Spinal cord (tissue), 10 donors: ENCODE measurements at places on chromosomes 13 and 19.

DNA sequence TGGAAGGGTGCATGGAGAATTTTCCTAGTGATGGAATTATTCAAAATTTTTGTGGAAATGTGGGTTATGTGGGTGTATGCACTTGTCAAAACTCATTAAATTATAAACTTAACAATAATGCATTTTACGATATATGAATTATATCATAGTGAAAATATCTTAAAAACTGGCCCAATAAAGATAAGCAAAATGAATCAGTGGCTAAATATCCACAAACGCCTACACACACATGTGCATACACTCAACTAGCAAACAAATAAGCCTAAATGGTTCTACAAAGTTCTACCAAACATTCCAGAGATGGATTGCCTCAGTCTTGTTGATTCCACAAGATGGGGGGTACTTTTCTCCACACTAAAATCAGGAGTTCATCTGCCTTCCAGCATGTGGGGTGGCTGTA is 349.5 kb downstream of the TSHZ3 start:
- peaks cover 4% of the 10 kb centered on the region for H3K4me1 ChIP-seq
- H3K4me3 ChIP-seq = no peak overlapping the region
- H3K27ac ChIP-seq = no peak overlapping the region
- no peak for DNase-seq

DNA sequence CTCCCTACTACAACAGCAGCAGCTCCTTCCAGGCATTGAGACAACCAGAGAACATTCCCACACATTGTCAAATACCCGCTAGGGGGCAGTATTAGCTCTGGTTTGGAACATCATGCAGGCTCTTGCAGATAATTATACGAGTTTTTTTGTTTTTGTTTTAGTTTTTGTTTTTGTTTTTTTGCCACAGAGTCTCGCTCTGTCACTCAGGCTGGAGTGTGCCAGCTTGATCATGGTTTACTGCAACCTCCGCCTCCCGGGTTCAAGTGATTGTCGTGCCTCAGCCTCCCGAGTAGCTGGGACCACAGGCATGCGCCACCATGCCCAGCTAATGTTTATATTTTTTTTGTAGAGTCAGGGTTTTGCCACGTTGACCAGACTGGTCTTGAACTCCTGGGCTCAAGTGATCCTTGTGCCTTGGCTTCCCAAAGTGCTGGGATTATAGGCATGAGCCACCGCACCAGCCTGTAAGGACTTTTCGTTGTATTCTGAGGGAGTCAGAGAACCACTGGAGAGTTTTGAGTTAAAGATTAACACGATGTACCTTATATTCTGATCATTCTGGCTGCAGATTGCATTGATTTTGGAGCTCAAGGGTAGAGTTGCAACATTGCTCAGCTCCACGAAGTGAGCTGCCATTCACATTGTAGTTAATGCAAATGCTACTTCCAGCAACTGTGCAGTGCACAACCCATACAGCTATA is 41.7 kb upstream of the CEACAM20 start:
- peak; percentile 87 for DNase-seq
- no peaks in the 10 kb centered on the region for H3K4me1 ChIP-seq
- no peaks in the 10 kb centered on the region for H3K36me3 ChIP-seq

- peaks cover 11% of the 10 kb centered on the region for H3K4me1 ChIP-seq
- no peak overlapping the region for H3K4me3 ChIP-seq
- H3K27me3 ChIP-seq = peaks cover 8% of the 10 kb centered on the region
- peak; percentile 77 for DNase-seq
- H3K27ac ChIP-seq = no peak overlapping the region
Measured at GRCh38 chr19:13622766-13623715, 116.8 kb upstream of the CACNA1A start.

- peaks cover 27% of the 10 kb centered on the region for H3K4me1 ChIP-seq
- H3K27me3 ChIP-seq = peaks cover 70% of the 10 kb centered on the region
- H3K36me3 ChIP-seq = peaks cover 5% of the 10 kb centered on the region
- H3K4me3 ChIP-seq = peak overlapping the region; percentile 35
- no peak for DNase-seq
Measured at GRCh38 chr13:78609464-78610205, 6.3 kb upstream of the POU4F1 start.

GRCh38 chr13:103528437-103528836 is 462.2 kb upstream of the SLC10A2 start:
- H3K4me3 ChIP-seq = no peak overlapping the region
- DNase-seq = no peak
- no peaks in the 10 kb centered on the region for H3K4me1 ChIP-seq
- H3K36me3 ChIP-seq = no peaks in the 10 kb centered on the region

- peak overlapping the region; percentile 82 for H3K4me3 ChIP-seq
- peak overlapping the region; percentile 90 for H3K27ac ChIP-seq
- no peak for DNase-seq
- H3K27me3 ChIP-seq = no peaks in the 10 kb centered on the region
Measured at GRCh38 chr13:46796129-46796514, 839 bp downstream of the ESD start.

DNA sequence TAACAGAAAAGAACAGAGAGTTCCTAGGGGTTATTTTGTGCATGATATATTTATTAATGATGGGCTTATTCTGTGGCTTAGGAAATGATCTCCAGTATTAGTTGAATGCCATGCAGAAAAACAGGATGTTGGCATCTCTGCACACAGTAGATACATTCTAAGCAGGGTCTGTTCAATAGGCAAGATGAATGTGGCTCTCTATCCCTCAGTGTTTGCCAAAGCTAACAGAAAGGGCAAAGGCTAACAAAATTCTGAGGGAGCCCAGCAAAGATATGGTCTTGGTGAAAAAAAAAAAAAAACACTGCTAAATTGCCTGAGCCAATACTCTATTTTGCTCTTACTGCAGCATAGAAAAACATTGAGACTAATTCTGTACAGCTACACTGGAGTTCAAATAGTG is 1095.8 kb downstream of the UQCRFS1 start:
- H3K36me3 ChIP-seq = no peaks in the 10 kb centered on the region
- no peaks in the 10 kb centered on the region for H3K27me3 ChIP-seq
- no peak overlapping the region for H3K4me3 ChIP-seq
- H3K4me1 ChIP-seq = no peaks in the 10 kb centered on the region

GRCh38 chr13:42574011-42574410 is at the start of gene TNFSF11:
TSS of gene TNFSF11 (plus strand) at chr13:42574152. CDS start at chr13:42574304, 152 bp downstream.
- peaks cover 14% of the 10 kb centered on the region for H3K4me1 ChIP-seq
- H3K27ac ChIP-seq = no peak within 1 kb of the TSS
- no peaks in the 10 kb centered on the region for H3K36me3 ChIP-seq

DNA sequence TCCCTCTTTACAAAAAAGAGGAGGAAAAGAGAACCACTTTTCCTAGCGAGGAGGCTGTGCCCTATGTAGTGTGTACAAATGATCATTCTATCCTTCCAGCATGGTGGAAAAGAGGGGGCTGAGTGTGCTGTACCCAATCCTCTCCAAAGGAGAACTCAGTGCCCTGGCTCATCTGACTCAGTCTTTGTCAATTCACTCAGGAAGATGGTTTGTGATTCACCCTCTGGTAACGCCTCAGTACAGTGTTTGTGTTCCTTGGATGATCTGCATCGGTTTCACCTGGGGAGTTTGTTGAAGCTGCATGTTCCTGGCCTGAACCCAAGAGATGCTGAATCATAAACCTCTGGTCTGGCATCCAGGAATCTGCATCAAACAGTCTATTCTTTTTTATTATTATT is 18.3 kb upstream of the ENOX1 start:
- no peak overlapping the region for H3K4me3 ChIP-seq
- DNase-seq = no peak
- no peak overlapping the region for H3K27ac ChIP-seq

DNA sequence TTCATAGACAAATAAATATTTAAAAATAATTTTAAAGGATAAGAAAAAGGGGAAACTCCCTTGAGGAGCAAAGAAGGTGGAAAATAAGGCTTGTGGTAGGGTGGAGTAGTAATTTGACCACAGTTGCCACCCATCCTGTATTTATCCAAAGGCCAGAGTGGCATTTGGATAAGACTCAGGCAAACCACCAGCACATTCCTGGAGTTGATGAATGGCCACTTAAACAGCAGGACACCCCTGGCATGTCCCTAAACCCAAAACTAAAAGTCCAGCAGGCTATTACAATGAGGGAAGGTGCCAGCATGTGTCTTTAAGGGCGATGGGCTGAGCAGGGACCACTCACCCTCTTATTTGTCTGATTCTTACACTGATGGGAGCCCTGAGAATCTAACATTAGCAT is 9.8 kb upstream of the FRY start:
- H3K4me1 ChIP-seq = peaks cover 3% of the 10 kb centered on the region
- DNase-seq = no peak
- no peaks in the 10 kb centered on the region for H3K36me3 ChIP-seq
- no peak overlapping the region for H3K4me3 ChIP-seq
- no peaks in the 10 kb centered on the region for H3K27me3 ChIP-seq
- no peak overlapping the region for H3K27ac ChIP-seq

GRCh38 chr13:70960841-70961443 is 852.7 kb upstream of the KLHL1 start:
- no peak overlapping the region for H3K27ac ChIP-seq
- H3K4me3 ChIP-seq = no peak overlapping the region
- no peaks in the 10 kb centered on the region for H3K27me3 ChIP-seq
- no peaks in the 10 kb centered on the region for H3K4me1 ChIP-seq
- DNase-seq = peak; percentile 78

GRCh38 chr19:17580470-17581144 is 25.2 kb downstream of the COLGALT1 start:
- H3K4me1 ChIP-seq = no peaks in the 10 kb centered on the region
- no peak overlapping the region for H3K27ac ChIP-seq
- no peaks in the 10 kb centered on the region for H3K27me3 ChIP-seq
- H3K36me3 ChIP-seq = peaks cover 74% of the 10 kb centered on the region

- no peak overlapping the region for H3K4me3 ChIP-seq
- H3K27ac ChIP-seq = no peak overlapping the region
- peaks cover 29% of the 10 kb centered on the region for H3K4me1 ChIP-seq
- H3K27me3 ChIP-seq = no peaks in the 10 kb centered on the region
Measured at GRCh38 chr19:4037301-4037949, 29.3 kb downstream of the ZBTB7A start.

DNA sequence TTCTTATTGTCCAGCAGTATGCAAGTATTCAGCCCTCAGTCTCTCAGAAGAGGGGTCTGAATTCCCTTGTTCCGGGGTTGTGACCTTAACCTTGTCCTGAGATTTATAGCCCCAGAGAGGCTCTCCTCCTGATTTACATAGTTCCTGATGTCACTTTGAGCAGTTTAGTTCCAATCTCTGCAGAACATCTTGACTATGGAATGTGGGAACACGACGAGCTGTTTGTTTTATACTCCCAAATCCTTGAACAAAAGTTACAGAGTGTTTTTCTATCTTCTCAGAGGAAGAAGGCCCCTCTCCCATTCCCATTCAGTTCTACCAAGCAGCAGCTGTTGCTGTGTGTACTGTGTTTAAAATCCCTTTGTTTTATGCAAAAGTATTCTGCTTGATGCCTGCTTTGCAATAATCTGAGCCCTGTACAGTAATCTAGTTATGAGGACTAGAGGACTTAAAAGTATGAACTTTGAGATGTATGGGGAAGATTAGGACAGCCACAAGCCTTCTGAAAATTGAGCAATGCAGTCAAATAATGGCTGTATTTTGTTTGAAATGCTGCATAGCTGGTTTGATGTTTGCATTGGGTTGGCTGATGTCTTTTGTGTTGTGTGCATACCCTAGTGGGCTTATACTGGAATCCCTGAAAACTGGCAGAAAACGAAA is 74.7 kb downstream of the KL start:
- H3K4me3 ChIP-seq = no peak overlapping the region
- no peaks in the 10 kb centered on the region for H3K36me3 ChIP-seq
- H3K27ac ChIP-seq = peak overlapping the region; percentile 1
- no peak for DNase-seq
- no peaks in the 10 kb centered on the region for H3K27me3 ChIP-seq

DNA sequence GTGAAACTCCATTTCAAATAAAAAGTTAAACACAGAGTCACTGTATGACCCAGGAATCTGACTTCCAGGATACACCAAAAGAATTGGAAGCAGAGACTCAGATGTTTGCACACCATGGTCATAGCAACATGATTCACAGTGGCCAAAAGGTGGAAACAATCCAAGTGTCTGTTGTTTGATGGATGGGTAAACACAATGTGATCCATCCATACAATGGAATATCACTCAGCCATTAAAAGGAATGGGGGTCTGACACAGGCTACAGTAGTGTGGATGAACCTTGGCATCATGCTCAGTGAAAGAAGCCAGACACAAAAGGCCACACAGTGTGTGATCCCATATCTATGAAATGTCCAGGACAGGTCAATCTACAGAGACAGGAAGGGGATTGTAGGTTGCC is 174.3 kb downstream of the PTPRS start:
- no peaks in the 10 kb centered on the region for H3K27me3 ChIP-seq
- no peaks in the 10 kb centered on the region for H3K4me1 ChIP-seq
- H3K27ac ChIP-seq = no peak overlapping the region
- no peak for DNase-seq
- H3K36me3 ChIP-seq = no peaks in the 10 kb centered on the region

- no peaks in the 10 kb centered on the region for H3K27me3 ChIP-seq
- DNase-seq = peak; percentile 26
- H3K36me3 ChIP-seq = no peaks in the 10 kb centered on the region
- H3K4me1 ChIP-seq = no peaks in the 10 kb centered on the region
- no peak overlapping the region for H3K27ac ChIP-seq
Measured at GRCh38 chr13:59677966-59678814, 485.5 kb downstream of the DIAPH3 start.

GRCh38 chr19:688992-689391 is 6.3 kb downstream of the PRSS57 start:
- no peak overlapping the region for H3K27ac ChIP-seq
- no peaks in the 10 kb centered on the region for H3K36me3 ChIP-seq

GRCh38 chr13:84777316-84777715 is 895.0 kb upstream of the SLITRK1 start:
- no peak overlapping the region for H3K27ac ChIP-seq
- H3K4me3 ChIP-seq = no peak overlapping the region
- H3K4me1 ChIP-seq = no peaks in the 10 kb centered on the region
- no peaks in the 10 kb centered on the region for H3K36me3 ChIP-seq
- no peak for DNase-seq
- H3K27me3 ChIP-seq = no peaks in the 10 kb centered on the region

DNA sequence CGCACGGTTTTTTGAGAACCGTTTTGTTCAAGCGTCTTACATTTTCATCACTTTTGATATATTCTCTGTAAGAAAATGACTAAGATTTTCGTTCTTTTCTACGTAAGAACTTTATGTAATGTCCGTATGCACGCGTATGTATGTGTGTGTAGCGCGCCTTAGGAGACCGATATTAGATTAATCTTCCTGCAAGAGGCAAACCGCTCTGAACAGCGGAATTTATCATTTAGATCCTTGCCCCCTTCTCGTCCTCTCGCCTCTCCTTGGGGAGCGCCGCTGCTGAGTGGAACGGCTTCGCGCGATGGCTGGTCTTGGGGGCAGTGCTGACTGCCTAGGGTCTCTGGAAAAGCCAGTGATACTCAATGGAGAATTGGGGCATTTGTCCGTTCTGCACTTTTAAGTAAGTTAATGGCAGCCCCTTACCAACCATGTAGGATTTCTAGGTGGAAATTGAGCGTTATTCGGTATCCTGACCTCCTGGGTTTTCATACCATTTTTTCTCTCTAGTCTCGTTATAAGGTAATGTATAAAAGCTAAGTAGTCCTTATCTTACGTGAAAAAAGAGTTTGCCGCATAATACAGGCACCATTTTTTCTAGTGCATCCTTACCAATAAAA is 4.7 kb downstream of the MAB21L1 start:
- peaks cover 10% of the 10 kb centered on the region for H3K36me3 ChIP-seq

GRCh38 chr13:91946498-91947070 is 548.2 kb downstream of the GPC5 start:
- DNase-seq = peak; percentile 93
- no peaks in the 10 kb centered on the region for H3K4me1 ChIP-seq
- H3K36me3 ChIP-seq = no peaks in the 10 kb centered on the region

- no peak for DNase-seq
- peaks cover 52% of the 10 kb centered on the region for H3K4me1 ChIP-seq
- no peaks in the 10 kb centered on the region for H3K36me3 ChIP-seq
- H3K4me3 ChIP-seq = peak overlapping the region; percentile 46
- H3K27me3 ChIP-seq = peaks cover 50% of the 10 kb centered on the region
Measured at GRCh38 chr19:31351855-31352195, 2.6 kb upstream of the TSHZ3 start.
